Suppressor macrophage treated with lipopolysaccharide for 1 hour (primary cell): ENCODE measurements at places on chromosomes 1 and 21.

DNA sequence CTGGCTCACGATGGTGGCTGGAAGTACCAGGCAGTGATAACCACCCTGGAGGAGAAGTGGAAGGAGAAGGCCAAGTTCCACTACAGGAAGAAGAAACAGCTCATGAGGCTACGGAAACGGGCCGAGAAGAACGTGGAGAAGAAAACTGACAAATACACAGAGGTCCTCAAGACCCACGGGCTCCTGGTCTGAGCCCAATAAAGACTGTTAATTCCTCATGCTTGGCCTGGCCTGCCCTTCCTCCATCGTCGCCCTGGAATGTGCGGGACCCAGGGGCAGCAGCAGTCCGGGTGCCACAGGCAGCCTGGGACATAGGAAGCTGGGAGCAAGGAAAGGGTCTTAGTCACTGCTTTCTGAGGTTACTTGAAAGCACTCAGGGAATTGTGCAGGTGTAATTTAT, 10.8 kb downstream of the IL24 start:
- DNase-seq: no peak

GRCh38 chr1:117473063-117473462, 105.8 kb downstream of the MAN1A2 start:
- DNase-seq: no peak

GRCh38 chr1:25361901-25362300, 23.8 kb downstream of the TMEM50A start:
- no peak for DNase-seq

GRCh38 chr1:101101360-101101759, 75.8 kb upstream of the DPH5 start:
- DNase-seq: no peak

GRCh38 chr1:228452194-228453021, 34.8 kb upstream of the RNF187 start:
- peak; percentile 48 for DNase-seq

DNA sequence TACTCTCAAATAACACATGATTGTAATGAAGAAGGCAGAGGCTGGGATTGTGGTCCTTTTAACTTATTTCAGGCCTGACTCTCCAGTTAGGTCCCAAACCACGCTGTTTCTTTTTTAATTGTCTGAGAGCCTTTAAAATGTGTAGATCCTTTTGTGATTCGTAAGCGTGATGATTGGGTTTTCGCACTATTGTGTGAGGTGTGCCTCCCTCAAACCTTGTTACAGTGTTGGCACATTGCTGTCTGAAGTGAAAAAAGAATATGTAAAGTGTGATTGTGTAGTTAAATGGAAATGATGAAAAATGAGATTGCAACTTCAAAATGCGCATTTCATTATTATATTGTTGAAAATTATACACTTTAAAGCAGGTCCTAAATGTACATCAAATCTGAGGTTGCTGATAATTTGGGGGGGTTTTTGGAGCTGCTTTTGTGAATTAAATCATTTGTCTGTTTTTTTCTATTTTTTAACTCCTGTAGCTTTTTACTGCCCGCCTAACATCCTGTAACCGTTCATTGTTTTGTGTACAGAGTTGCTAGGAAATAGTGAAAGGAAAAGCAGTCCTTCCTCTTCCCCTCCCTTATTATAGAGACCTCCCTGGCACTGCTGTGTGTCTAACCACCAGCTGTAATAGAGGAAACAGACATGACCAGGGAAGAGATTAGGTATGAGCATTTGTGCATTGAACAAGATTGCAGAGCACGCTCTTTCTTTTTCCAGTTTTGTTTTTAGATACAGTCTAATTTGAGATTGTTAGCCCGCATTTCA, 43.3 kb downstream of the IARS2 start:
- no peak for DNase-seq

DNA sequence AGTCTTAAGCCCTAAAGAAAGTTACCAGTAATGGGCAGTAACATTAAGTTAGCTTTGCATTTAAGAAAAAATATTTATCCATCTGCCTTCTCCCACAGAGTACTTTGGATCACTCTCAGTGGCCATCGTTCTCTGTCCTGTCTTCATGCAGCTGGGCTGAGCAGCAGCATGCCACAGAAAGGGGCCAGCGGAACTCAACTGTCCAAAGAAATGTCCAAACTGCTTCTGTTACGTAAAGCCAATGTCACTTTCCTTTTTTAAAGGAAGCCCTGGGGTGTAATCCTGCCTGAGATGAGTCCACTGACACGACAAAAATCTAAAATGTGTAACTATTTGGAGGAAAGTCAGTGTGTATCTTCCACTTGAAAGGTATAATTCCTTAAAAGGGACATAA, 291.6 kb downstream of the SMYD3 start:
- DNase-seq: peak; percentile 48

DNA sequence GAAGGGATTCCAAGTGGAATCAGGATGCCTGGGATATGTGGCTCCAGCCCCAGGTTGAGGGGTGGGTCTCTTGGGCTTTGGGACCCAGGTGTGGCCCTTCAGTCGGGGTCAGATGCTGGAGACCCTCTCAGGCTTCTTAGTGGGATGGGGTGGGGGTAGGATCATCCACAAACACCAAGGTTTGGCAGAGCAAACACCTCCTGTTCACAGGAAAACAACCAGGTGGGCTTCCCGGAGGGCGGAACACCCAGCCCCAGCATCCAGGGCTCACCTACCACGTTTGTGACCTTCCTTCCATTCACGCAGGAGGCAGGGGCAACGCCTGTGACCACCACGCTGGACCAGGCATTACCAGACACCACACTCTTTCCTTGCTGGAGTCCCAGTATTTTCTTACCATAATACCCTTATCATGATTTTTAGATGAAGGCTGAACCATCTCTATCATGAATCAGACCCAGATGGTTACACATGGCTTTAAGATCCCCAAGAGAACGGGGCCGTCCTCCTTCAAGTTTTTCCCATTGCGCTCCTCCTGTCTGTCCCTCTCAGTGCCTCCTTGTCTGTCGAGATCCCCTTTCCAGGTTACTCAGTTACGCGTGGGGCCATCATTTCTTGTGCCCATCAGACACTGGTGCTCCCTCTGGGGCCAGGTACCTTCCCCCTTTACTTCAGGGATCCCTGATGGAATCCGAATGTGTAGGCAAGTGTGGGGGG, 428.2 kb downstream of the NPHP4 start:
- DNase-seq: no peak

GRCh38 chr1:2135941-2136340, 58.6 kb downstream of the FAAP20 start:
- no peak for DNase-seq

DNA sequence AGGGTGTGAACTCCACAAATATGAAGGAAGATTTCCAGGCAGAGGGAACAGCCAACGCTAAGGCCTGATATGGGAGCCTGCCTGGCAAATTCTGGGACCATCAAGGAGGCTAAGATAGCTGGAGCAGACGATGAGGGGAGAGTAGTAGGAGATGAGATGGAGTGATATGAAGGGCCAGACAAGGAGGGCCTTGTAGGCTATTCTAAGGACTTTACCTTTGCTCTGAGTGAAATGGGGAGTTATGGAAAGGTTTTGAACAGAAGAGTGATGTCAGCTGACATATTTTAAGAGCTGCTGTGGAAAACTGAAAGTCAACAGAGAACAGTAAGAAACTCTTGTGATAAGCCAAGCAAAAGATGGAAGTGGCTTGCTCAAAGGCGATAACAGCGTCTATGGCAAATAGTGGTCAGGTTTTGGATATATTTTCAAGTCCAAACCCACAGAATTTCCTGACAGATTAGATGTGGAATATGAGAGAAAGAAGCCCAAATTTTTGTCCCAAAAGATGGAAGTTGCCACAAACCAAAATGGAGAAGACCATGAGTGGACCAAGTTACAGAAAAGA, 2.1 kb upstream of the TP53BP2 start:
- DNase-seq: no peak

DNA sequence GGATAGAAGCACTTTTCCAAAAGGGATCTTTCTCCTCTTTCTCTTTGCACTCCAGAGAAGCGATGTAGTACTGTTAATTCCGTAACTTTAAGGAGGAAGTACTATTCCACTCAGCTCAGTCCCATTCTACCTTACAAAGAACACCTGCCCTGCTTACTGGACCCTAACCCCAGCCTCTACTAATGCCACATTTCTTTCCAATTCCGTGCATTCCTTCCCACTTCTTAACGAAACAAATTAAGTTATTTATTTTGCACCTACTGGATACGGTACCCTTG, 511 bp downstream of the NDC1 start:
- DNase-seq: no peak

DNA sequence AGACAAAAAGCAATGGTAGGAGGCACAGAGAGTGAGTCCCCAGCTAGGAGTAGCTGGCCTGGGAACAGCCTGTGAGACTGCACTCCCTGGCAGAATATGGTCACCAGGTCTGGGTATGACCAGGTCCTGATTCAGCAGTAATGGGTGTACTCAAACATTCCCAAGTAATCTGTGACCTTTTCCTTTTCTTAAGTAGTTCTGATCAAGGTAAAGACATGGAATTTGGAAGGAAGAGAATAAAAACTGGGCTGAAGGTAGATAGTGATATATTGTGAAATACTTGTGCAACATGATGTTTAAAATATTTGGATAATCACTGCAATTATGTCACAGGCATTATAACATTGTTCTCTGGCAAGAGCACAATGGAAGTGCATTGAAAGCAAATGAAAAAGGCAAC, 147.2 kb upstream of the DPYD start:
- DNase-seq: no peak

DNA sequence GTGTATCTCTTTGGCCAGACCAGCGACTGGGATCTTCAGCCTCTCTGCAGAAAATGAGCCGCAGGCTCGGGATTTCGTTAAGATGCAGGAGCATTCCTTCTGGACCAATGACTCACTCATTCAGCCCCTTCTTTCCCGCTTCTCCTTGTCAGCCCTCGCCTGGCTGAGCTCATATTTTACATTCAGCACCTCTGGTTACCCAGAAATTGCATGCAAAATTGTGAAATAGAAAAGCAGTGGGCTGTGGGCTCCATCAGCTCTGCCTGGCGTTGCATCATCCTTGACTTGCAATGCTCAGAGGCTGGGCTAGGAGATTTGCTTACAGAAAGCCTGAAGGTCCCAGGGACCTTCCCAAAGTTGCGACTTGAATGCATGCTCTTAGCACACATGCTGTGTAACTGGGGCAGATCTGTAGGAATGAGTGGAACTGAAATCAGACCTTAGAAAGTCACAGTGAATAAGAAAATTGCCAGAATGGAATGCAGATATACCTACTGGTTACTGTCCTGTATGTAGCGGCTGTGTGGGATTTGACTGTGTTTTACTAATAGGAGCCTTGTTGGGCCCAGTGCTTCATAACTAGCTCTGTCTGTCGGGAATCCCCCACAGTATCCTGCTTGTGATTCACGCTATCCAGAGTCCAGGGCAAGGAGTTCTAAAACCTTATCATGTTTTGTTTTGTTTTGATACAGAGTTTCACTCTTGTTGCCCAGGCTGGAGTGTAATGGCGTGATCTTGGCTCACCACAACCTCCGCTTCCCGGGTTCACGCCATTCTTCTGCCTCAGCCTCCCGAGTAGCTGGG, 444.8 kb downstream of the KIF26B start:
- DNase-seq: peak; percentile 92

GRCh38 chr1:86991549-86992186, 77.2 kb downstream of the HS2ST1 start:
- DNase-seq: no peak

- DNase-seq: no peak
Observed at GRCh38 chr1:228347181-228347580, 59.5 kb downstream of the TRIM11 start.

- no peak for DNase-seq
Observed at GRCh38 chr1:218658269-218658668, 313.1 kb downstream of the TGFB2 start.

DNA sequence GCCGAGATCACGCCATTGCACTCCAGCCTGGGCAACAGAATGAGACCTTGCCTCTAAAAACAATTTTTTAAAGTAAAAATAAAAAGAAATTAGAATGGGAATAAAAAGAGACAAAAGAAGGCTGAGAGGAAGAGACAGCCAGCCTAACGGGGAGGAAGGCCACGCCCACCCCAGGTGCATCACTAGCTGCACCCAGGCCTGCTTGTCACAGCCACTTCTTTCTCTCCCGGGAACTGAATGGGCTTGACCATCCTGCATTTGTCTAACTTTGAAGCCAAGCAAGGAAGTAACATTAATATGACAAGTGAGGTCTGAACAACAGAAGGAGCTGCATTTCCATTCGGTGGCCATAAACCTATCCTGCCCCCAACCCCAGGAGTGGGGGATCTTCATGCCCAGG, 20.8 kb upstream of the EFNA1 start:
- DNase-seq: no peak

- DNase-seq: peak; percentile 74
Observed at GRCh38 chr1:201447903-201448871, 20.8 kb downstream of the PHLDA3 start.

DNA sequence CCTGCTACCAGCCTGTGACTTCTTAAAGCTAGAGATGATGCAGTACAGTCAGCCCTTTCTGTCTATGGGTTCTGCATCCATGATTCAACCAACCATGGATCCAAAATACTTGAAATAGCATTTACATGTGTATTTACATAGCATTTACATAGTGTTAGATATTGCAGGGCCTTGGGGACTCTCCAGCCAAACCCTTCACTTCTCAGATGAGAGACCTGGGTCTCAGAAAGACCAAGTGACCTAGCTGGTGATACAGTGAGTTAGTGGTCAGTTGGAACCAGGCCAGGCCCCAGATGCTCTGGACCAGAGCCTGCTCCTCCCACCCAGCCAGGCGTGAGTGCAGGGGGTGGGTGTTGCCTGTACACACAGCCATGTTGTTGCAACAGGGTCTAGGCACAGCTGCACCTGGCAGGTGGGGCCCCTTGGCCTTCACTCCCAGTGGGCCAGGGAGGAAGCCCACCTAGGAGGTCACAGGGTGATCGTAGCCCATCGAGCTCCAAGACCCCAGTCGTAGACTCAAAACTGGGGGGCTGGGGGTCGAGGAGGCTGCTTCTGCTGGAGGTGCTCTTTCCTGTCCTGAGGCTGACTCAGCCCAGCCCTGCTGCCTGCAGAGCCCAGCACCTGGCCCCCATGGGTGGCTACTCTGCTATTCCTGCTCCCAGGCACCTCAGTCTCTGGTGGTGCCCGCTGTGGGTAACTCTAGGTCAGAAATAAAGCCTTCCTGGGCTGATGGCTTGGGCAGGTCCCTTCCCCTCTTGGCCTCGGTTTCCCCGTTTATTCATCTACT, 7.7 kb downstream of the TMEM61 start:
- DNase-seq: no peak

GRCh38 chr1:192887426-192887825, 78.6 kb downstream of the RGS2 start:
- no peak for DNase-seq

GRCh38 chr1:40476924-40477677, at the start of gene ZFP69:
Gene ZFP69 (plus strand): TSS chr1:40477290. CDS start chr1:40479362, 2,072 bp downstream.
- peak; percentile 69 for DNase-seq

DNA sequence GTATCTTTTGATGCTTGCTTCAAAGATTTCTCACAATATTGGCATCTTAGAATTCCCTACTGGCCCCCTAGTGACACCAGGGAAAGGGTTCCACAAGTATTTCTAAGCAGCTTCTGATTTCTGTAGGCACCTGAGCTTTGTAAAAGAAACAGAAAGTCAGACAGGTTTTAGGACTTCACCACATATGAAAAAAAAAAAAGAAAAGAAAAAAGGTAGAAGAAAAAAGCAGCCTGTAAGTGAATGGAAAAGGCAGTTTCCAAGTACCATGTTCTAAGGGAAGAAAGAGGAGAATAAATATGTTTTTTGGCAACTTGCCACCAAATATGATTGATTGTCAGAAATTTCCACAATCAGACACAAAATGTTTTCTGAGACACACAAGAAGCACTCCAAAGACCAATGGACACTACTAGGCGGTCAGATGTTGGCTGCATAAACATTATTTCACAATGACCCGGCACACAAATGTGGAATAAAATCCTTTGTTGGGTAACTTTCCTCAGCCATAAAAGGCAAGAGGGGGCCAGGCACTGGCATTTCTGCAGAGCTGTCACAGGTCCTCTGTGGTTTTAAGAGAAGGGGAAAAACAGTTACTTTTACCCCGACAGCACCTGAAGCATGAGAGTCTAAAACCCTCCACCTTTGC, 12.7 kb upstream of the CPLANE2 start:
- peak; percentile 41 for DNase-seq
